ENCODE measurements at places on chromosomes 3 and 15.

DNA sequence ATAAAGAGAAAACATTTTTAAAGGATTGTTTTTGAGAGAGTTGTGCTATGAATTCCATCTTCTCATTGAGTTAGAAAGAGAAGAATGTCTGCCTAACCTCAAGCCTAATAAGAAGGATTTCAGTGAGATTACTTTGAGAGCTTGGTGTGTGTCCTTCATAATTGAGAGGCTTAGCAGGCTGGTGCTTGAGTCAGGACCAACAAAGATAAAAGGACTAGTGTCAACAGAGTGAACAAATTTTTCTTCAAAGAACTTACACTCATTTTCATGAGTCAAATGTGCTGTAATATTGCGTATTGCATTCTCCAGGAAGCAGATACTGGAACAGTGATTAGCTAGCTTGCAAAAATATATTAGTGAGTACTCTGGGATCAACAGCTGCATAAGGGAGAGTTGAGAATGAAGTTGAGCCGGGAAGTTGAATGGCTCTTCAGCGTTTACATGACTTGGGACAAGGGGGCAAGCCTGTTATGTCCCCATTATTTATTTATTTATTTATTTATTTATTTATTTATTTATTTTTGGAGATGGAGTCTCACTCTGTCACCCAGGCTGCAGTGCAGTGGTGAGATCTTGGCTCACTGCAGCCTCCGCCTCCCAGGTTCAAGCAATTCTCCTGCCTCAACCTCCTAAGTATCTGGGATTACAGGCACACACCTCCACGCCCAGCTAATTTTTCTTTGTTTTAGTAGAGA lies 37.5 kb upstream of the SLITRK3 start:
- DNase-seq = no peak

DNA sequence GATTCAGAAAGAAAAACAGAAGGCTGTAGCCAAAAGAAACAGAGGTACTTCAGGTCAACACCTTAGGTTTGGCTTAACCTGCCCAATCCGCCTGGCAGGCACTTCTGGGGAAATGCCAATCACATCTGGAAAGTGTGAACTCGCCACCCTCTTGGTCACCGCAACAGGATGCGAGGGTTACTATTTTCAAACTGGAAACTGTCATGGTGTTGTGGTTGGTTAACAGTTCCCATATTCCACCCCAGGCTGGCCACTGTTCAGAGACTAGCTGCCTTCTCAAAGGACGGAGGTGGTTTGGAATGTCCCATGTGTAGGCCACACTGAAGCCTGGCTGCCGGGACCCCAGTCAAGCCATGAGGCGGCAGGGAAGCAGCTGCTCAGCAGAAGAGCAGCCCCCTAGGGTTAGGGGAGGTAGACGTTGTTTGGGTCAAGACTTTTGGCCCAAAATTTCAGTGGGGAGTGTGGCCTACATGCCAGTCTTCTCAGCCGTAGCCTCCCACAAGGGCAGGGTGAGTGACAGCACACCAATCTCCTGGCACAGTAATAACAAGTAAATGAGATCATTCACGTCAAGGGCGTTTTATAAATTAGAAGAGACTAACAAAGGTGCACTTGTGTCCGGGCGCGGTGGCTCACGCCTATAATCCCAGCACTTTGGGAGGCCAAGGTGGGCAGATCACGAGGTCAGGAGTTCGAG lies 54.6 kb downstream of the UMPS start:
- no peak for DNase-seq

DNA sequence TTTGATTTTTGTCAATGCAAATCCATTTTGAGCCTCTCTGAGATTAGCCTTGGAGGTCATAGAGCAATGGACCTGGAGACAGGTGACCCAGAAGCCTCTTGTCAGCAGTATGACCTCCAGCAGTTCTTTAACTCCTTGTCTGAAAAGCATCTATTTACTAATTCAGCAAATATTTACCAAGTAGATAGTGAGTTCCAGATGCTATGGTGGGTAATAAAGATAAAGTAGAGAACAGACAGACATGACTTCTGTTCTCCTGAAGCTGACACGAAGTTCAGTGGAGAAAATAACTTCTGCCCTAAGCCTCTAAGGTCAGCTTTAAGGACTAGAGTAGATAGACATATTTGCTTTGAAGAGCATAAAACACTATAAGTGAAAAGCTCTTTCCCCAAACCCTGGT lies 26.6 kb downstream of the SEMA6D start:
- no peak for DNase-seq

DNA sequence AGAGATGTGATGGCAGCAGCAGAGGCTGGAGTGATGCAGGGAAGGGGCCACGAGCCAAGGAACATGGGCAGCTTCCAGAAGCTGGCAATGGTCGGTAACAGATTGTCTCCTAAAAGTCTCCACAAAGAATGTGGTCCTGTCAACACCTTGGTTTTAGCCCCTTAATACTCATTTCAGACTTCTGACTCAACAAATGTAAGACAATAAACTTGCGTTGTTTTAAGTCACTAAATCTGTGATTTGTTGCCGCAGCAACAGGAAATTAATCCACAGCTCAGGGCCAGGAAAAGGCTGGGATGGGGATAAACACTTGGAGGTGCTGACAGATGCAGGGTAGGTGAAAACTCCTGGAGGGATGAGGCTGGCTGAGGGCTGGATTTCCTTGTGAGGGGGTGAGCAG lies 69.9 kb downstream of the OXNAD1 start:
- no peak for DNase-seq

GRCh38 chr3:101635954-101636798 lies 40.8 kb downstream of the ZBTB11 start:
- peak; percentile 54 for DNase-seq

- peak; percentile 97 for DNase-seq
Measured at GRCh38 chr15:66803182-66803729, 101.2 kb downstream of the SMAD6 start.

DNA sequence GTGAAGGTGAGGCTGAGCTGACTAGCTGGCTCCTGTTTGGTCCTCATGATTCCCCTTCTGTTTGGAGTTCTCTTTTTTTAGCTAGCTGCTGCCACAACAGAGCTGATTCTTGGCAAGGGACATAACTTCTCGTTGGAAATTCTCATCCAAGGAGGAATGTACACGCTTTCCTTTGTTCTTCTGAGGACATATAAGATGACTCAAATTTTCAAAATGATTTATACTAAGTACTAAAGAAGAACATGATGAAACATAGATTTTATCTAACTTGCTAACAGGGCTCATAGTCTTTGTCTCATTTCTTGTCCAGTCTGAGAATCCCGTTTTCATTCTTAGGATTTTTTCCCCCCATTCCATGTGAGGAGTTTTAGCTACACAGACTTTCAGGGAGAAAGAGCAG lies 2.9 kb upstream of the TFG start:
- DNase-seq = no peak

GRCh38 chr3:9623148-9623547 lies 26.2 kb upstream of the MTMR14 start:
- no peak for DNase-seq

- DNase-seq = no peak
Measured at GRCh38 chr15:37109168-37109871, 9.0 kb upstream of the MEIS2 start.

DNA sequence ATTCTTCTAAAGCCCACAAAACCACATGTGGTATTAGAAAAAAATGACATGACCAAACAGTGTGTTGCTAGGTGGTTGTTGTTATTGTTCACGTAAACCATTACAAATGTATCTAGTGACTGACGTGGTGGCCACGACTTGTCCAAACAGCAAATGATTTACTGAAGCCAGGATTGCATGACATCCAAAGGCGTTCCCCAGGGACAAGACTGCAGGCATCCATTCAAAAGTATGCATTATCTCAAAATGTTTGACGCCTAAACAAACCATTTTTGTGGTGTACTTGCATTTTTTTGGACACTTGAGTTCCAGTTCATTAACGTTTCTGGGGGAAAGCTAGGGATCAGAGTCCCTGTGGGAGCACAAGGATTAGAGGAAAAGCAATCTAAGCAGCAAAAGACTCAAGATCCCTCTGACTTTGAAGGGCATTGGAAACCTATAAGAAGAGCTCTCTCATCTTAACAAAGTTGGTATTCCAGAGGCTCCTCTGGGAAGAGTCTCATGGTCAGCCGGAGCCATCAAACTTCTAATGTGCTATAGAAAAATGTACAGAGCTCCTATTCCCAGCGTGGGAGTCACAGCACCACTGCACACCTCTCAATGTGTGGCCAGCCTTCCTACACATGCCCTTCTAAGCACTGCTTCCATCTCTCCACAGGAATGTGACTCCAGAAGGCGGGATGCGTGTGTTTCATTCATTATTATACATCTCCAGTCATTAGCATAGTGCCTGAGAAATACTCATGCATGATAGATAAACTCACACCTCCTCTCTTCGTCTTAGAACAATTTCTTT lies 62.9 kb downstream of the FBN1 start:
- DNase-seq = peak; percentile 74

- peak; percentile 37 for DNase-seq
Measured at GRCh38 chr3:196287090-196287439, 461 bp downstream of the PCYT1A start.

- DNase-seq = no peak
Measured at GRCh38 chr3:136728918-136729317, 23.3 kb downstream of the STAG1 start.

DNA sequence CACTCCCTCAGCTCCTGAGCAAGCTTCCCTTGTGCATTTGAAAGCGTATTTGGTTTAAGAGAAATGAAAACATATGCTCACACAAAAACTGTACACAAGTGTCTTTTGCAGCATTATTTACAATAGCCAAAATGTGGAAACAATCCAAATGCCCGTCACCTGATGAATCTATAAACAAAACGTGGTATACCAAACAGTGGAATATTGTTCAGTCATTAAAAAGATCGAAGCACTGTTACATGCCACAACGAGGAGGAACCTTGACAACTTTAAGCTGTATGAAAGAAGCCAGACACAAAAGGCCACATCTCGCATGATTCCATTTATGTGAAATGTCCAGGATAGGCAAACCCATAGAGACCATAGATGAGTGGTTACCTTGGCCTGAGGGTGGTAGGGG lies 71.6 kb upstream of the CMTM7 start:
- no peak for DNase-seq

DNA sequence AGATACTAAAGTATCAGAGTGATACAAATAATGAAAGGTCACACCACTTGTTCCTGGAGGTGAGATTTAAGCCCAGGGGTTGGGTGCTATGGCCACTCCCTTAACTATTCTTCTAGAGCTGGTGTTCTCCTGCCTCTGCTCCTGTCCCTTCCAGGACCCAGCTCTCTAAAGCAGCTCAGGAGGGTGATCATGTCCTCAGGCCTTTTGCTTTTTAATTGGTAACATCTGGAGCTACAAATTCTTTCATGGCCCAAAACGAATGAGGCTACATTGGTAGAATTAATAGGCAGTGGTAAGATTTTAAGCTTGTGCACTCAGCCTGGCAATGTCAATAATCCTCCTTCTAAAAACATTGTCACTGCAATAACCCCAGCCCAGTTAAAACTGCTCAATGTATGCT lies 38.2 kb upstream of the CNOT10 start:
- DNase-seq = peak; percentile 10

GRCh38 chr3:134655706-134656105 lies 4.9 kb upstream of the KY start:
- DNase-seq = no peak

- no peak for DNase-seq
Measured at GRCh38 chr3:157816896-157817295, 289.3 kb downstream of the SHOX2 start.

DNA sequence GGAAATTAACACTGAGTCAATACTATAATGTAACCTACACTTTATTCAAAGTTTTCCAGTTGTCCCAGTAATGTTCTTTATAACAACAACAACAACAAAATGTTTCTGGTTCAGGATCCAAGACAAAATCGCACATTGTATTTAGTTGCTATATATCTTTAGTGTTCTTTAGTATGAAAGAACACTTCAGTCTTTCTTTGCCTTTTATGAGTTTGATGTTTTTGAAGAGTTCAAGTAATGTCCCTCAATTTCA lies 7.6 kb upstream of the GRAMD1C start:
- DNase-seq = no peak

DNA sequence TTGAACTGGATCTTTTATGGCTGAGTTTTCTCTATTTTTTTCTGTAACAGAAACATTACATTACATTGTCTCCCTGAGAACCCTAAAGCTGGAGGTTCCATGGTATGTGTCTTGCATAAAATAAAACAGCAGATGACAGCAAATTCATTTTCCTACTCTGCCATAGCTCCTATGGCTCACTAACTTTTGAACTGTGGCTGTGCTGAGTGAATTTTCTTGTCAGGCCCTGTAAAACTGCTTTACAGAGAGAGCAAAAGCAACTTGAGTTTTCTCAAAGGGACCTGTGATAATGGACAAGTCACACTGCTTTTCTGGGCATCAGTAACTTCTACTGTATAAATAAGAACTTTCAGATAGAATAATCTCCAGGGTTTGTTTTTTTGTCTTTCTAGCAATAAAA lies 129.9 kb upstream of the TSC22D2 start:
- no peak for DNase-seq

GRCh38 chr3:47664519-47664918 lies 85.9 kb upstream of the CSPG5 start:
- peak; percentile 18 for DNase-seq

DNA sequence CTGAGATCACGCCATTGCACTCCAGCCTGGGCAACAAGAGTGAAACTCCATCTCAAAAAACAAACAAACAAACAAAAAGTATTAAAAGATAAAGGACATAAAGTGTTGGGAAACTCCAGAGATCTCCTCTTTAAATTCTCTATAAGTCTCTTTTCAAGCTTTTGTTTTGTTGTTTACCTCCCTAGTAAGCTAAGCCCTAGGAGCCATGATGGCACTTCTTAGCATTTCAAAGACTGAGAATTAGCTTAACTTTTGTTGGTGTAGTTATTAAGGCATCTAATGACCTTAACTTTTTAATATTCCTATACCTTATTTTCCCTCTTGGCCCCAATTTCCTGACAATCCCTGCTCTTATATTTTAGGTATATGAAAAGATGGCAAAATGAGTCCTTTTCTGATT lies 157.3 kb downstream of the ZNF609 start:
- no peak for DNase-seq

GRCh38 chr3:134939978-134940377 lies 144.9 kb downstream of the EPHB1 start:
- DNase-seq = no peak

- no peak for DNase-seq
Measured at GRCh38 chr3:133210656-133211055, 172.5 kb downstream of the TMEM108 start.

DNA sequence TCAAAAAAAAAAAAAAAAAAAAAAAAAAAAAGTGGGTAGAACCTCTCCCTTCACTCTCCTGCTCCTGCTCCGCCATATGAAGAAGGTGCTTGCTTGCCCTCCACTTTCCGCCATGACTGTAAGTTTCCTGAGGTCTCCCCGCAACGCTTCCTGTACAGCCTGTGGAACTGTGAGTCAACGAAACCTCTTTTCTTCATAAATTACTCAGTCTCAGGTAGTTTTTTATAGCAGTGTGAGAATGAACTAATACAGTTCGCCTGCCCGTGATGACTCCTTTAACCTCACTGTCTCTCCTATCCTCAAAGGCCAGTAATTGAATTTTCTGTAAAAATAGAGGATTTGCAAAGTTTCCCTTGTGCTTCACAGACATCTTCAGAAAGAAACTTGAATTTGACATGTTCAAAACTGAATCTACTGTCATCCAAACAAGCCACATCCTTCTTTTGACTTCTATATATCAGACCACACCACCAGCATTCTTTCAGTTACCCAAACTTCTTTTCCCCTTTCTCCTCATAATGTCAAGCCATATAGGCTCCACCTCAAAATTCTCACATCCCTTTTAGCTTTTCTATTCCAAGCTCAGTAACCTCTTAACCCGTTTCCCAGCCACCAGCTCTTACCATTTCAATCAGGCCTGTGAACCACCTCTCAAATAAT lies 44.3 kb downstream of the P2RY1 start:
- DNase-seq = no peak

- DNase-seq = no peak
Measured at GRCh38 chr3:101941318-101942040, 92.2 kb downstream of the NFKBIZ start.
